Germinal center (tissue), 1 donor: ENCODE measurements at places on chromosomes 2 and 18.

GRCh38 chr2:5539282-5540165, 152.7 kb upstream of the SOX11 start:
- DNase-seq, result no peak

DNA sequence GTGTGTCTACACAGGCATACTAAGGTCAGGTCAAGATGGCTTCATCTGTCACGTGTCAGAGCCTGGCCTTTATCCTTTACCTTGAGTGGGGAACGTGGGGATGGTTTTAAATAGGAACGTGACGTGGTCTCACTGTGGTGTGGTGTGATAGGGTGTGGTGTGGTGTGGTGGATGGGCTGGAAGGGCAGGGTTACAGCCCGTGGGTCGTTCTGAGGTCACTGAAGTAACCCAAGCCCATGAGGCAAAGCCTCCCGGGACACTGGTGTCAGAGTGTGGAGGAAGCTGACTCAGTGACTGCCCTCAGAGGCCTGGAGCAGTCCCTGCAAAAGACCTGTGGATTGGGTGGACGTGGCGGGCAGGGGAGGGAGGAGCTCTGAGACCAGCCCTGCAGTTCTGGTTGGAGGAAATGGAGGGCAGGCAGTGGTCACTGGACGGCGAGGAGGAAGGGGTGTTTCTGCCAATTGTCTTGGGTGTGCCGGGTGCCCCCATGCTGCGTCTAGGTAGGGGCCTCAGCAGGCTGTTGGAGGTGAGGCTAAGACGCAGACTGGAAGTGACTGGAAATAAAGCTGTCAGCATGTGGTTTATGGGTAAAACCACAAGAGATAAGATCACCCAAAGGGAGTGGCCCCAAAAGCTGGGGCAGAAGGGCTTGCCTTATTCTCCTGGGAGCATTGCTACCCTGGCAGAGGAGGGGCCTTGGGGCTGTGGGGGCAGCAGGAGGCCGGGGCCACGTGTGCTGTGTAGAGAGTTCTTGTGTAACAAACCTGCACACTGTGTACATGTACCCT, 84.8 kb downstream of the SH3RF3 start:
- no peak for DNase-seq

- no peak for DNase-seq
Observed at GRCh38 chr2:205189301-205189700, 493.0 kb upstream of the NRP2 start.

DNA sequence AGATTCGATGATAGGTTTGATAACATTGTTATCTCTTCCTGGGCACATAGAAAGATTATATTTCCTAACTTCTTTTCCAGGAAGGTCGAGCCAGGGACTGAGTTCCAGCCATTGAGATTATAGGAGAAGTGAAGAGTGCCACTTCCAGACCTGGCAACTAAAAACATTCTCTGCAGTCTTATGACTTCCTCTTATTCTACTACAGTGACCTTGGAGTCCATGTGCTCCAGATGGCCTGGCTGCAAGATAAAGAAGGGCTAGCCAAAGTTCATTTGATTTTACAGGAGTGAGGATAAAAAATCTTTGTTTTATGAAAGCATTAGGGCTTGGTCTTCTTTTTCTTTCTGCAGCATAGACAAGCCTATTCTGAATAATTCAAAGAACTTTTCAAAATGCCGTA, 363.0 kb downstream of the FSIP2 start:
- DNase-seq, result no peak

- DNase-seq, result no peak
Observed at GRCh38 chr18:8724452-8724851, 19.1 kb downstream of the MTCL1 start.
